Anterior cingulate cortex (tissue), 58 donors: ENCODE measurements at places on chromosomes 4 and X.

- DNase-seq: no peak
Measured at GRCh38 chr4:2859514-2859913, 15.9 kb downstream of the ADD1 start.

DNA sequence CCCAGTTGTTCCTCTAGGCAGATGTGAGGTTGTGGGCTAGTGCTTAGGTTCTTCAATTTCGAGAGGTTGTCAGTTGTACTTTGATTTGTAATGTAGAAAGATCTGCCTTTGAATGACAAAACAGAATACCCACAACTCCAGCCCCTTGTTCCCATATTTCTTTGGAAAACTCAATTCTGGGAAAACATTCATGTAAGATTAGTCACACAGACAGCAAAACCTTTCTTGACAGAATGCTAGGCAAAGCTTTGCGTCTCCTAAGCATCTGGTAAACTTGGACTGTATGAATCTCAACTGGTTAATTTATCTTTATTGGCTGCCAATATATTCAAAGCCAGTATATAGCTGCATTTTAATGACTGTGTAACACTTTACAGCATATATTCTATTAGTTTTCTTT, 34.9 kb downstream of the NOCT start:
- DNase-seq: no peak

DNA sequence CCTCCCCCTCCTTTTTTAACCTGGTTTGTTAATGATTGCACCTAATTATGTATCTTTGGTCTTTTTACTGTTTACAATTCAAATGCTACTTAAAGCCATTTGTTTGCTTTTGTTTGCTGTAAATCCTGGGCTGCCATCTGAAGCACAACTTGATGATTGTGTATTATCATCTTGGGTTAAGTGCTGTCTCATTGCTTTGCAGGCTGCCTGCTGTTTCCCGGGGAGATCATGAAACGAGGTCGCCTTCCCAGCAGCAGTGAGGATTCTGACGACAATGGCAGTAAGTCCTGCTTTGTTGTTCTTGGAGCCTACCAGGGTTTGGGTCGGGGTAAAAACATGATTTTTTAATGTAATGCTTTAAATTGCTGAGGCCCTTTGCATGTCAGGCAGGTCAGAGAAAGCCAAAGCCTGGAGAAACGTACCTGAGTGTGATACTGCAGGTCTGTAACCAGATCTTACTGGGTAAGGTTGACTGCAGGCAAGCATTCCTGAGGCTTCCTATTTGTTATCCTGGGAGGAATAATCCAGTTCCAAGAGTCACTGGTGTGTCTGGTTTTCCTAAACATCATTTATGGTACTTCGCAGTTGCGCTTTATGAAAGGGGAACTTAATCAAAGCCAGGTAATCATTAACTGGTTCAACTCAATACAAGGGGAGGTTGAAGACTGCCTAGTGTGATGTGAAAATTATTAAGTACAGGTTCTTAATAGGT, 22.2 kb downstream of the JADE1 start:
- peak; percentile 12 for DNase-seq

- DNase-seq: no peak
Measured at GRCh38 chr4:4461850-4462249, 74.9 kb downstream of the NSG1 start.

GRCh38 chr4:58808817-58809216, 1698.6 kb upstream of the IGFBP7 start:
- DNase-seq: no peak

GRCh38 chrX:10399043-10399741, 221.2 kb downstream of the MID1 start:
- no peak for DNase-seq

DNA sequence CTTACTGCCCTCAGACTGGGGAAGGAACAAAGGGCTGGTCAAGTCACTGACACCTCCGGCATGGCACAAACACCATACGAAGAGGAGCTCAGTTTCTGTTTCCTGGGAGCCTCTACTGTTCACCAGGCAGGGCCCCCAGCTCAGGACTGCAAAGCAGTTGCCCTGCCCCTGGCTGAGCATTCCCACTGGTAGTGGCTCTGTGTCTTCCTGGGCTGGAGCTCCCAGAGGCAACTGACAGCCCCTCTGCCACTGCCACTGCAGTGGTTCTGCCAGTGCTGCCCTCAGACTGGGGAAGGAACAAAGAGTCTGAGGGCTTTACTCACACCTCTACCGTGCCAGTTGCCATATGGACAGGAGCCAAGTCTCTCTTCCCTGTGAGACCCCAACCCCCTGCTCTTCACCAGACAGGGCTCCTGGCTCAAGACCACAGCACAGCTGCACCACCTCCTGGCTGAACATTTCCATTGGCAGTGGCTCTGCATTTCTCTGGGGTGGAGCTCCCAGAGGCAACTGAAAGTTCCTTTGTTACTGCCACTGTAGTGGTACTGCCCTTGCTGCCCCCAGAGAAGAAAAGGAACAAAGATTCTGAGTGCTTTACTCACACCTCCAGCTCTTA, 67.9 kb downstream of the SMARCA5 start:
- no peak for DNase-seq

DNA sequence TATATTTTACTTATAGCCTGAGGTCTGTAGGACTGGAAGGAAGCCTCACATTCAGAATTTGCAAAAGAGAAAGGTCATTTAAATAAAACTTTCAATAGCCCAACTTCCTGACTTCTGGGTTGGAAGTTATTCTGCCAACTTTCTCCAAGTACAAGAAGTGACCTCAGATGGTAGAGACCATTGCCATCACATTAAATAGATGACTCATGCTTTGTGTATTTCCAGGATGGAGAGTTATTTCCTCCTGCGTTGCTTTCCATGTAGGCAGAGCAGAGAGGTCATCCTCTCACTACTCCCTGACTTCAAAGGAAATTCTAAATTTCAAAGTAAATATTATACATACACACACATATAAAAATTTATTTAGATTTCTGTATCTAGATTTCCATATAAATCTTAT, 73.0 kb upstream of the NR3C2 start:
- no peak for DNase-seq

DNA sequence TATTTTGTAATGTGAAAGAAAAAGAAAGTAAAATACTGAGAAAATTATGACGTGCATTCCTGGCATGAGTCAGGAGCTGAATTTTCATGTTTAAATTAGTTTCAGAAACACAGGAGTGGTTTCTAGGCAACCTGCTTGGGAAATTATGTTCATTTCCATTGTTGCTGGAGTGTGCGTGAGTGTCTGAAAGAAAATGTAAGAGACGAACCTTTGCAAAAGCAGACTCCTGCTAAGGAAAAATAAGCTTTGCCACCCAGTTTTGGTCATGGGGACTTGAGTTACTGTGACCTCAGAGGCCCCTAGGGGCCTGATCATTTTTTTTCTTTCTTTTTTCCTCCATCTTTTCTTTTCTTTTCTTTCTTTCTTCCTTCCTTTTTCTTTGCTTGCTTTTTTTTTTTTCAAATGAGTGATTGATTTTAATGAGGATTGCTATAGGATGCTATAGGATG, 18.8 kb upstream of the CHRNA9 start:
- DNase-seq: no peak

DNA sequence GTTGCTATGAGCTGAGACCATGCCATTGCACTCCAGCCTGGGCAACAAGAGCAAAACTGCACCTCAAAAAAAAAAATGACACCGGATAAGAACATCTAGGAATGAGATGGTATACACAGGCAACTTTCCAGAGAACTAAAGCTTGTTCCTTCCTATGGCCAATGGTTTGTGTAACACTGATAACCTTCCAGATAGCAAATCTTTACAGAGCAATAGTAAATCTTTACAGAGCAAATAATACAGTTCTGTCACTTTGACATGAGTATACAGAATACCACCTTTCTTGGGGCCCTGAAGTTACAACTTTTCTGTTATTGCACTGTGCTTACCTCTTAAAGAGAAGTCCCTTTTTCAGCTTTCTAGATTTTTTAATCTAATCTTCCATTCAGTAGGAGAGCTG, 91.6 kb downstream of the CD99L2 start:
- DNase-seq: no peak

GRCh38 chr4:26319949-26320537, 771 bp upstream of the RBPJ start:
- DNase-seq: peak; percentile 72

DNA sequence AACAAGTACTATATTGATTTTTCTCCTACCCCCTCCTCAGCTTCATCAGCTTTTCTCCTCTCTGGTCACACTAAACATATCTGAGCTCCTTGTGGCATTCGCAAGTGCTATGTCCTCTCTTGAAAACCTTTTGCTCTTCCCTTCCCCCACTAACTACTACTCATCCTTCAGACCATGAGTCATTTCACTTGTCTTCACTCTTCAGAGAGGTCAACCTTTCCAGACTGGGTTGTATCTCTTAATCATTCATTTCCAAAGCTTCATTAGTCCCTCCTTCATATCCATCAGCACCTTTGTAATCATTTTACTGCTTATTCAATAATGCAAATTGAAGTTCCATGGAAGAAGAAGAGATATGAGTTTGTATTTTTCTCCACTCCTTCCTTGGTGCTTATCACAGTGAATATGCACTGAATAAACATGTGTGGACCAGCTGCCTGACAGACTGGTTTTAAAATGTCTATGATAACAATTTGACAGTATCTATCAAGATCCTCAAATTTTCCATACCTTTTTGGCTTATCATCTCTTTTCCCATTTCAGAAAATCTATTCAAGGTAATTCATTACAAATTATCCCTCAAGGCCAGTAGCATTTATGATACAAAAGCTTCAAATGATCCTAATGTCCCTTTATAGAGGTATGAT, 28.4 kb downstream of the DDX60L start:
- no peak for DNase-seq

DNA sequence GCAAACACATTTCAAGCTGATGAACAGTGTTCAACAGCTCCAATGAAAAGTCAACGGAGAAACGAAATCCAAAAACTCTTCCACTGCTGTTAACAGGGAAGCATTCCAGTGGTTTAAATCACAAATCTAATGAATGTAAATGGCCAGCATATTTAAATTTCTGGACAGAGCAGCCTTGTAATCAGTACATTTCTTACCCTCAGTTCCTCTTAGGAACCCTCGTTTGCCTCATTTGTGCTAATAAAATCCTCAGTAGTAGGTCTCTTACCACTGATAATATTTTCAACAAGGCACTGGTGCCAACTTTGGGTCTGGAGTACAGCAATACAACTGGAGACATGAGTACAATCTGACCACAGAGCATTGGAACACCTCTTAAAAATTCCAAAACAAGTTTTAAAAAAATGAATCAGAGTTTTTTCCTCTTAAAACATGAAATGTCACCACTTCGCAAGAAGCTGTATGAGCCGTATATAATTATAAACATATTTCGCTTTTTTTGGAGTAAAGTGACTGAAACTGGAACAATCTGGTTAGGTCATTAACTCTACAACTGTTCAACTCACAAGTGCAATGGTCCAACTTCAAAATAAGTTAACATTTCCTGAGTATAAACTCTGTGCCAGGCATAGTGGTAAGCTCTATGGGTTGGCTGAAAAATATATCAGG, 211.2 kb downstream of the CPEB2 start:
- no peak for DNase-seq
